Umbilical cord (tissue), 2 donors: ENCODE measurements at places on chromosomes 1 and 21. TPM values are rescaled to one million over a fixed set of nuclear protein-coding genes. Genes with fewer than 3 reads are reported as not detected.

- no peak for DNase-seq
These were observed 318.9 kb downstream of the FAM72C start for GRCh38 chr1:143652744-143653428.

DNA sequence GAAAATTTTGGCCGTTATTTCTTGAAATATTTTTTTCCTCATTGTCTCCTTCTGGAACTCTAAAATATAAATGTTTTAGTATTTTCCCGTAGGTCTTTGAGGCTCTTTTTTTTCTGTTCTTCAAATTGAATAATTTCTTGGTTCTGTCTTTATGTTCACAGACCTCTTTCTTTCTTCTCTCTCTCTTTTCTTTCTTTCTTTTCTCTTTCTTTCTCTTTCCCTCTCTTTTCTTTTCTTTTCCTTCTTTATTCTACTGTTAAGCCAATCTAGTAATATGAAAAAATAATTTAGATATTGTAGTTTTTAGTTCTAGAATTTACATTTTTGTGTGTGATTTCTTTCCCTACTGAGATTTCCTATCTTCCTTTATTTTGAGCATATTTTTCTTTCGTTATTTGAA, 30.1 kb downstream of the CLIC4 start:
- no peak for DNase-seq

Gene SPRR3
- total RNA-seq: 8.7 TPM

GRCh38 chr1:29767769-29768425, 531.6 kb downstream of the PTPRU start:
- DNase-seq: no peak

- no peak for DNase-seq
These were observed 140.9 kb downstream of the OMA1 start for GRCh38 chr1:58405660-58406059.

Gene CLIC6
- 0.96 TPM for total RNA-seq

GRCh38 chr1:172292840-172293239, 127.6 kb upstream of the C1orf105 start:
- no peak for DNase-seq

Gene NTRK1
- not detected for total RNA-seq

Gene OR2T35
- 7.2 TPM for total RNA-seq

DNA sequence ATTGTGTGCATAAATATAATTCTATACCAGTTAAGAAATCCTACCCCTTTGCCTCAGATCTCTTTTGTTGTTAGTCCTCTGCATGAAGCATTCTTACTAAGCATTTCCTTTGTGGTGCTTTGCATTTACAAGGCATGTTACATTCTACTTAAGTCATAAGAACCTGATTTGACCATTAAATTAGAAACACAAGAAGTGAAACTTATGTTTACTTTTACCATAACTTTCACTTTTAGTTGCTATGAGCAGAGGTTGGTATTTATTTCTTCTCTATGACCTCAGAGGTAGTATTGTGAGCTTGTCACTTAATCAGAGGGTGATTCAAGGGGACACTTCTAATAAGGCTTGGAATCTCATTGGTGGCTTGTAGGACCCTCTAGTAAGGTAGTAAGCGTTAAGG, 9.0 kb downstream of the FAM20B start:
- DNase-seq: no peak

GRCh38 chr1:192983349-192983980, 75.7 kb downstream of the UCHL5 start:
- DNase-seq: no peak
